ENCODE measurements at places on chromosomes 16 and 17. TPM values are rescaled to one million over a fixed set of nuclear protein-coding genes. Genes with fewer than 3 reads are reported as not detected.
A peak's percentile ranks its signal among the peaks of the same experiment; 100 is the strongest.

Gene UBN1
- total RNA-seq: 12.7 TPM

Gene PARD6A
- not detected for total RNA-seq

Gene PRSS27
- total RNA-seq: 0.02 TPM

Gene PCGF2
- total RNA-seq: 1.6 TPM

Gene ARL6IP1
- 353 TPM for total RNA-seq

Gene ASPA
- 0.16 TPM for total RNA-seq

Gene AANAT
- total RNA-seq: not detected

Gene BAHCC1
- total RNA-seq: 3.4 TPM

DNA sequence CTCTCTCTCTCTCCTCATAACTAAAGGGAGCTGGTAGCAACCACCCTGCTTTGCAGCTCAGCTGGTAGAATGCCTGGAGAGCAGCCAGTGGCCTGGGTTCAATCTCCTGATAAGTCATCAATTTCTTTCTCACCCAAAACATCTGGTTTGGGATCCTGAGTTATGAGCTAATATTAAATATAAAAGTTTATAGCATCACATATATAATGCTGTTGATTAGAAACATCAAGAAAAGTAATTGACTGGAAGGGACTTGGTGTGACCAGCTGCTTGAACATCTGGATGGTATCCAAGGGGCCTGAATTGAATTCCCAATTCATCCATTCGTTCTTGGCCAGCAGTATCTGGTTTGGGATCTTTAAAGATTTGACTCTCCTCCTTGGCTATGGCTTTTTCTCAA is 12.2 kb upstream of the ELAC2 start:
- DNase-seq: no peak

- no peak for DNase-seq
These were observed 1.8 kb downstream of the TMEM95 start for GRCh38 chr17:7356756-7357155.

- no peak for DNase-seq
These were observed 21.3 kb downstream of the CIBAR2 start for GRCh38 chr16:85090873-85091521.

DNA sequence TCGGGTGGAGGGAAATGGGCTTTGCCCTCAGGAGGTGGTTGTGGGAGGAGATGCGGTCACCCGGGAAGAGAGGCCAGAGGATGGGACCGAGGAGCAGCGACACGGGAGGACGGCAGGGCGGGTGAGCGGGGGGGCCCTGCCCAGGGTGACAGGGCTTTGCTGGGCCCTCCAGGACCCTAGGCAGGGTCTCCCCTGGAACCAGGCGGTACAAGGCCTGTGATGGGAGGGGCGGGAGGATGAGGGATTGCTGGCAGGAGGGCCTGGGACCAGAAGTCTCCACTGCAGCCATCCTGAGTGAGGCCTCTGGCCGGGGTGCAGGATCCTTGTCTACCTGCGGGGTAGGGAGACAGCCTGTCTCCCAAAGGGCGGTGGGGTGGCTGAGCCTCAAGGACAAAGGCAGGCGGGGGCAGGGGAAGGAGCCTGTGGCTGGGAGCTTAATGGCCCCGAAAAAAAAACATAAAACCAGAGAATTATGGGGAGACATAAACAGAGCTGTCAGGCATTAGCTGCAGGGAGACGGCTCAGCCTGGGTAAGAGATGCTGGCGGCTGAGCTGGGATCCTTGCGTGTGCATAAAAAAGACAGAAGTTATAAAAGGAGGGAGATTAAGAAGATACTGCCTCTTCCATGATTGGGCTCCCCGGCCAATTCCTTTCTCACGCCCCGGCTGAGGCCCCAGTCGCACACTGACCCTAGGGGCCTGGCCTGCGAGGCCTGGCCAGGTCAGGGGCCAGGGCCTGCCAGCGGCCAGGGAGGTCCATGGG is 66.7 kb downstream of the SREBF1 start:
- no peak for DNase-seq

- DNase-seq: no peak
These were observed 1.5 kb upstream of the ZNHIT3 start for GRCh38 chr17:36485027-36485426.

- no peak for DNase-seq
These were observed 18.9 kb downstream of the ARHGAP17 start for GRCh38 chr16:24996301-24996700.

- DNase-seq: no peak
These were observed 13.8 kb upstream of the CD79B start for GRCh38 chr17:63945784-63946439.

DNA sequence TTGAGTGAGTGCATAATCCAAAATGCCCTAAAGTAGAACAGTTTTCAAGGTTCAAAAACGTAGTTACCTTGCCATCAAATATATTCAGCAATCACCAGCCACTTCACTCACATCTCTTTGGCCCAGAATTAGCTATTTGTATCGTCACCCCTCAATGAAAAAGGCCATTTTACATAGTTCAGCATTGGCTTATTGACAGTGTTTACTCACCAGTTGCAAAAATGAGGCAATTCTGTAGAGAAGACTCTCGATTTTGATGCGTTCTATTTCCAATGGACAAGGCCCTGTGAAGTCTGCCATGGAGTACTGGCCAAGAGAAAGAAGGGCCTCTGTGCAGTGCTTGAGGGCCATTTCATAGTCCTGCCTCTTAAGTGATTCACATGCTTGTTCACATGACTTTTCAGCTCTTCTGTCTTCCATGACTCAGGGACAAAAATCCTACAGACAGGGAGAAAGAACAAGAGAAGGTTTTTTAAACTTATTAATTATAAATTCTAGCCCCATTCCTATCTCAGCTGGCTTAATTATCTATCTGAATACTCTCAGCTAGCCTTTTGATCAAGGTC is 26.5 kb downstream of the HELZ start:
- DNase-seq: no peak

DNA sequence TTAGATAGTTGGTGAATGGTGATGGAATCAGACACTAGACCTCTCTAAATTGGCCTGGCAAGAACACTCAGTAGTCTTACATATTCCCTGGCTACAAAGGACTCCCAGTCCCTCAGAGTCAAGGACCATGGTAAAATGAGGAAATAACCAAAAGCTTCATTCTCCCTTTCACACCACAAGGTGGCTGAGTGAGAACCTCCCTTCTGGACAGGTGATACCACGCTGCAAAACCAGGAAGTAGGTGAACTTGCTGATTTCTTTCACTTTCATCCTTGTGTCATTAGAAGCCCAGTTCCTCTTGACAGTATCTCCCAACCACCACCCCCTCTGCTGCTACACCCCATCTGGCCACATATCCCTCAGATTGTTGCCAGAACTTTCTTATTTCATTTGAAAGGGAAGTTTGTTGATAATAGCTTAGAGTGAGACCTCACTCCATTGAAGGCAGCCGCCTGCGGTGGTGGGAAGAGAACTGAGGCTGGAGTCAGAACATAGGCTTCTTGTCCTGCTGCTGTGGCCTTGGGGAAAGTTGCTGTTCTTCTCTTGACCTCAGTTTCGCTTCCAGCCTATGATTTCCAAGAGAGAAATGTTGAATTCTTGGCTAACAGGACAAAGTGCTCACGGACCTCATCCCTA is 290.6 kb upstream of the CCL2 start:
- no peak for DNase-seq

DNA sequence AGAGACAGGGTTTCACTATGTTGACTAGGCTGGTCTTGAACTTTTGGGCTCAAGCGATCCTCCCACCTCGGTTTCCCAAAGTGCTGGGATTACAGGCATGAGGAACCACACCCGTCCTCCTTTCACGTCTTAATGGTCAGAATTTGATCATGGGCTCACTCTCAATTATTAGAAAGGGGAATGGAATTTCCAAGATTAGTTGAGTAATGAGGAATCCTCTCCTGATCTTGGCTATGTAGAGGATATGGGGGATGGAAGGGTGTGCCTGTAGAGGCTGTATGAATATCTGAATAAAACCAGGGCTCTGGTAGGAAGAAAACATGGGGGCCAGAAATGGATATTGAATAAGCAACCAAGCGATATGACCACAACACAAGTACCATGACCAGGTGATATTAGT is 25.9 kb upstream of the SMURF2 start:
- DNase-seq: no peak

DNA sequence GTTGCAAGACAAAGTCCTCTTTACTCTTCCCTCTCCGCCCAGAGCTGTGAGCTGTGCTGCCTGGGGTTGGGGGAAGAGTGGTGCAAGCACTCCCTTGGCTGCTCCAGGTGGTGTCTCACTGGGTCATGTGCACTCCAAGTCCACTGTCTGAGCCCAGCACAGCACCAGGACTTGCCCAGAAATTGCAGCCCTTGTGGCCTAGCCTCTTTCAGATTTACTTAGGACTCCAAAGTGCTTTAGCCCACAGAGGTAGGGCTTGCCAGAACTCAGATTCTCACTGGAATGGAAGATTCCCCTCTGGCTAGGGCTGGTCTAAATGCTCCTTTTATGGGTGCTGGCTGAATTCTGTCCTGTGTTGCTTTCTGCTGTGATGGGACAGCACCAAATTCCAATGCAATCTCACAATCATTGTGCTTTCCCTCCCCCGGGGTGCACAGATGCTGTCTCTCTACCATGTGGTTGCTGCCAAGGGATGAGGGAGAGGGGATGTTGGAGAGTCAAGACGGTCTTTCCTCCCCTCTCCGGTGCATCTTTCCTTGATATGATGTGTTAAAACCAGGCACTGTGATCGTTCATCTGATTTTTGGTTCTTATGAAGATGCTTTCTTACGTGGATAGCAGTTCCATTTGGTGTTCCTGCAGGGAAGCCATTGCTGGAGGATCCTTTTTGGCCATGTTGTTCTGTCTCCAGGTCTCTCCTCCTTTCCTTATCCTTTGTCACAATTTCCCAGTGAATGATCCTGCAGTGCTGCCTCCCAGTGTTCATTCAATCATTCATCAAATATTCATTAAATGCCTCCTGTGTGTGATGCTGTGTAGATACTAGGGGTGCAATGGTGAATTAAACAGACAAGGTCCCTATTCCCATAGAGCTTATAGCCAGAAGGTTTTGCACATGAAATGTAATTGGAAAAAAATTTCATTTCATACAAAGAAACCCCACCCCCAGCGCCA is 216.3 kb downstream of the SPECC1 start:
- no peak for DNase-seq

DNA sequence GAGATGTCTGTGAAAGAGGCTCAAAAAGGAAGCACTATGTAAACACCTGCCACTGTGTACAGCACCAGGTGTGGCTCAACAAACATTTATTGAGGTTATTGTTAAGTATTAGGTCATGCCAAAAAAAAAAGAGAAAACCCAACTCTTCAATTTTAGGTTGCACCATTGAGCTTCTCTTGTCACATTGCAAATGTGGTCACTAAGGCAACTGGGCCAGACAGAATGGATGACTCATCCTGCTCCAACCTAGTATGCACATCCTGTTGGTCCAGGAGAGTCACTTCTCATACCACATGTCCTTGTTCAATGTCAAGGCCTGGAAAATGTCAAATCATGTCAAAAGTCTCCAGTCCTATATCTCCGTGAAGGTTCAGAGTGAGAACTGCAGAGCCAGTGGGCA is 25.0 kb downstream of the HOXB1 start:
- peak; percentile 86 for DNase-seq
